ENCODE measurements at places on chromosomes 12 and 14. TPM values are rescaled to one million over a fixed set of nuclear protein-coding genes. Genes with fewer than 3 reads are reported as not detected.

Gene ALDH1L2
- 1.5 TPM for total RNA-seq

Gene RNASE7
- total RNA-seq, result 0.86 TPM

- DNase-seq, result no peak
Measured at GRCh38 chr14:102541771-102542170, 32.2 kb upstream of the ANKRD9 start.

GRCh38 chr14:72758420-72758819 lies 135.5 kb downstream of the DPF3 start:
- DNase-seq, result no peak

GRCh38 chr14:24172261-24172860 lies 481 bp downstream of the REC8 start:
- no peak for DNase-seq

Gene SLC38A1
- total RNA-seq, result 105 TPM

- no peak for DNase-seq
Measured at GRCh38 chr12:68686262-68686594, 550 bp upstream of the NUP107 start.

Gene INHBC
- not detected for total RNA-seq

DNA sequence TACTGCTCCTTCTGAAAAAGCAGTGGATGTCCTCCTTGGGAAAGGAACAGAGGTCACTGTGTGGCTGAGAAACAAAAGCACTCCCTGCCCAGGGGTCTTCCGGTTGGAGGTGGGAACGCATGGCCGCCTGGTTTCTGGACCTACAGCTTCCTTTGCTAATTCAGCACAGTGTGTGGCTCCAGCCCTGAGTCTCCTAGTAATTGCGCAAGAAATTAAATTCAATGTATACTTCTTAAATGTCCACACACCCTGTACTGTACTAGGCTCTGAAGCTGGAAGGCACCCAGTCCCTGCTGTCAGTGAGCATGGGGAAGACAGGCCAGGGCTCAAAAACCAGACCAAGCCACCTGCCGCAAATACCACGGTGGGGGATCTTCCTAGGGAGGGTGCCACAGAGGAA lies 13.4 kb downstream of the SLC24A4 start:
- DNase-seq, result no peak

Gene KRT78
- total RNA-seq, result not detected

GRCh38 chr12:29521951-29522350 lies 24.5 kb upstream of the OVCH1 start:
- DNase-seq, result no peak

DNA sequence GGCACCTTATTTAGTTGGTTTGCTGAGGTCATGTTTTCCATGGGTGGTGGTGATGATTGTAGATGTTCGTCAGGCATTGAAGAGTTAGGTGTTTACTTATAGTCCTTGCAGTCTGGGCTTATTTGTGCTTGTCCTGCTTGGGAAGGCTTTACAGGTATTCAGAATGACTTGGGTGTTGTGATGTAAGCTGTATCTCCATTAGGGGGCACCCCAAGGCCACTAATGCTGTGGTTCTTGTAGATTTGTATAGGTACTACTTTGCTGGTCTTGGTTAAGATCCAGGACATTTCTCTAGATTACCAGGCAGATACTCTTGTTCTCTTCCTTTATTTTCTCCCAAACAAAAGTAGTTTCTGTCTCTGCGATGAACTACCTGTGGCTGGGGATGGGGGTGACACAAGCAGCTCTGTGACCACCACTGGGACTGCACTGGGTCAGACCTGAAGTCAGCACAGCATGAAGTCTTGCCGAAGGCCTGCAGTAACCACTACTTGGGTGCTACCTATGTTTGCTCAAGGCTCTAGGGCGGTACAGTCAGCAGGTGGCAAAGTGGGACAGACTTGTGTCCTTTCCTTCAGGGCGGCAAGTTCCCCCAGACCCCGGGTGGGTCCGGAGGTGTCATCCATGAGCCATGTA lies 35.8 kb upstream of the FBXO33 start:
- DNase-seq, result peak; percentile 15

DNA sequence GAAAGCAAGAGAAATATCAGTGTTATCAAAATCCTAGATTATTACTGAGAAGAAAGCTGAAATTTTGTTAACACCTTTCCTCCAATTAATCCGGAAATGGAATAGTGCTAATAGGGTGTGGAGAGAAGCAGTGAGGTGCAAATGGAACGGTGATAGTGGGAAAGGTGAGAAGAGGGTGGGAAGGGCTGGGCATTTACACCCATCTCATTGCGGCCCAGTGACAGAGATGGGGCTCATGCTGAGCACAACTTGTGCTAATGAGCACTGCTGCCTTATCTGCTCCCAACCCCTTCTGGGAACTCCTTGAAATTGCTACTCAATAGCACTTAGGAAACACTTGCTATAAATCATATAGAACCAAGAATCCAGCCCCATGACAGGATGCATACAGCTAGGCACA lies 94.4 kb downstream of the PTPRR start:
- DNase-seq, result no peak

DNA sequence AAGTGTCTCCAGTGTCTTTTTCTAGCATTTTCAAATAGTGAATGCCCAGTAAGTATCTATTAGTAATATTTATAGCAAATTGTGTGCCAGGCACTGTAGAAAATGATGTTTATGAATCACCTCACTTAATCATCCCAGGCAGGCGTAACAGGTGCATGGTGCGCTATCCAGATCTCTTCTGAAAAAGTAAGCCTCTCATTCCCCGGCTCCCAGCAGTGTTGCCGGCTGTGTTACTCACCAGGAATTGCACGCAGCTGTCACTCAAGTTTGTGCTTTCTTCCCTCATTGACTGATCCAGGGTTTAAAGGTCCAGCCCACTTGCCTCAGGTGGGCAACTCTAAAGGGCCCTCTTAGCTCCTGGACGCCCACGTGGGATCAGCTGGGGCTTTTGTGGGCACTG lies 173.8 kb upstream of the RASSF8 start:
- no peak for DNase-seq

Gene TAS2R7
- not detected for total RNA-seq

DNA sequence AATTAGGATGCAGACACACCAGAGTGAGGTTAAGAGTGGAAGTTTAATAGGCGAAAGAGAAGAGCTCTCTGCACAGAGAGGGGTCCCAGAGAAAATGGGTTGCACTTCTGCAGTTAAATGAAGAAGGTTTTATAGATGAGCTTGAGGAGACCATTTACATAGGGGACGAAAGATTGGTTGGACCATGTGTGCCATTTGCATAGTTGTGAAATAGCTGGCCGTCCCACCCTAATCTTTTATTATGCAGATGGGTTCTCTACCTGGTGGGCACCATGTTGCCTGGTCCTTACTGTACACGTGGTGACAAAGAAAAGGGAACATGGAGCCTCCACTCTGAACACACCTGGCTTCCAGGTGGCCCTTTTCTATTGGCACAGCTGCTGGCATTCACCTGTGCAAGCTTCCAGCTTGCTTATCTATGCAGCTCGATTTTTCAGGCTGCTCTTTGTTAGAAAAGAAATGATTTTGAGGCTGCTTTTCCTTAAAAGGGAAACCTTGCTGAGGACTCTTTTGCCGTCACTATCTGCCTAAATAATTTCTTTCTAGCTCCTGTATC lies 67.1 kb upstream of the SRSF5 start:
- DNase-seq, result no peak

DNA sequence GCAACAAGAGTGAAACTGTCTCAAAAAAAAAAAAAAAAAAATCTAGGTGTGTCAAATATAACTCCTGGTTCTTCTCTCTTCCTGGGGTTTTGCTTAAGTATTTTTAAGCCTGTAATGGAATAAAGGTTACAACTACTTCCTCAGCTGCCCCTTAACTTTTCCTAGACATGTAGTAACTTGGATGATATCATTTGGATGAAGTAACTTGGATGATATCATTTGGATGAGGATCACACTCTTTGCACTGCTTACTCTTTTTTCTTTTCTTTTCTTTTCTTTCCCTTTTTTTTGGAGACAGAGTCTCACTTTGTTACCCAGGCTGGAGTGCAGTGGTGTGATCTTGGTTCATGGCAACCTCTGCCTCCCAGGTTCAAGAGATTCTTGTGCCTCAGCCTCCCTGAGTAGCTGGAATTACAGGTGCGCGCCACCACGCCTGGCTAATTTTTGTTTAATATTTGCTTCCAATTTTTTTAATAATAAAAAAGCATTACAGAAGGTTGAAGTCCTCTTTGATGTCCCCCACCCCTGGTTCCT lies 775 bp upstream of the FAM186A start:
- no peak for DNase-seq

- DNase-seq, result no peak
Measured at GRCh38 chr12:87720967-87721366, 308.2 kb downstream of the C12orf50 start.

DNA sequence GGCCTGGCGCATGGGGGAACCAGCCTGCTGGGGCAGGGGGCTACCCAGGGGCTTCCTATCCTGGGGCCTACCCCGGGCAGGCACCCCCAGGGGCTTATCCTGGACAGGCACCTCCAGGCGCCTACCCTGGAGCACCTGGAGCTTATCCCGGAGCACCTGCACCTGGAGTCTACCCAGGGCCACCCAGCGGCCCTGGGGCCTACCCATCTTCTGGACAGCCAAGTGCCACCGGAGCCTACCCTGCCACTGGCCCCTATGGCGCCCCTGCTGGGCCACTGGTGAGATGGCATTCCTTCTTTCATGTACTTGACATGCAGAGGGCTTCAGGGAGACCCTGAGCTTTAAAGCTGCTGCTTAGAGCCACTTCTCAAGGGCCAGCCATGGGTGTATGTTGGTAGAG lies 9.0 kb downstream of the LGALS3 start:
- no peak for DNase-seq

DNA sequence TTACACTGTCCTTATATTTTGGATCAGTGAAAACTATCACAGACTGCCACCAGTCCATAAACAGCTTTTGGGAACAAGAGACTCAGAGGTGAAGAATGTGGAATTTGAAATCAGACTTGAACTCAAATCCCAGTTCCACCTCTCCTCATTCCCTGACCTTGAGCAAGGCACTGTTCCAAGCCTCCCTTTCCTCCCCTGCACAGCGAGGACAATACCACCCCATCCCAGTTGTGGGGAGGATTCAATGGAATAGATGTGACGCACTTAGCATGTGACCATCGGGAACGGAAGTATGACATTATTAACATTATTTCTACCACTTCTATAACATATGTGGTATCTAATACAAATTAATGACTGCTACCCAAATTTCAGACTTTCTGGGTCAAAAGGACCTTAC lies 63.5 kb downstream of the DPF3 start:
- no peak for DNase-seq

- DNase-seq, result no peak
Measured at GRCh38 chr12:45553204-45553603, 176.3 kb upstream of the ARID2 start.

DNA sequence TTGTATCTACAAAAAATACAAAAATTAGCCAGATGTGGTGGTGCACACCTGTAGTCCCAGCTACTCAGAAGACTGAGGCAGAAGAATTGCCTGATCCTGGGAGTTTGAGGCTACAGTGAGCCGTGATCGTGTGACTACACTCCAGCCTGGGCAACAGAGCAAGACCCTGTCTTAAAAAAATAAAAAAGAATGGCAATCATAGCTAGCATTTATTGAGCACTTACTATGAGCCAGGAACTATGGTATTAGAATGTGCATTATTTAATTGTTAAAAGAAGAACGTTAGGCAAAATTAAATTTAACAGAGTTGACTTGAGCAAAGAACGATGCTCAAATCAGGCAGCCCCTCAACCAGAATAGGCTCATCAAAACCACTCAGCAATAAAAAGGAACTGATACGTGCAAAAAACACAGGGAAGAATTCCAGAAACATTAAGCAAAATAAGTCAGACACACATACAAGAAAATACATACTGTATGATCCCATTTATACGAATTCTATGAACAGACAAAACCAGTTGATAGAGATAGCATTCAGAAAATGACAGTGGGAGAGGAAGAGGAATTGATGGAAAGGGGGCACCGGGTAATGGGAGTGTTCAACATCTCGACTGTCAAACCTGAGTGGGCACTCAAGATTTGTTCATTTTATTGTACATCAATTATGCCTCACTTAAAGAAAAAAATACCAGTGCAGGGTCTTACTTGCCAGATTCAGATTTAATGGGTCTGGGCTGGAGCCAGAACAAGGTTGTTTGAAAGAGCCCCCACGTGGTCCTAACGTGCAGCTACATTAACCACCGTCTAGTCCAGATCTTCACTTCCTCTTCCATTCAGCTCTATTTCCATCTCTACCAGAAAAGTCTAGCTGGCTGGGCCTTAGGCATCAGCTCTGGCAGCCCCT lies 8.0 kb downstream of the SCNN1A start:
- no peak for DNase-seq

Gene IAPP
- total RNA-seq, result not detected

GRCh38 chr12:109722022-109722720 lies 8.5 kb downstream of the FAM222A start:
- no peak for DNase-seq

Gene DPPA3
- not detected for total RNA-seq

Gene IL31
- not detected for total RNA-seq

- DNase-seq, result no peak
Measured at GRCh38 chr12:56118688-56119357, 757 bp downstream of the ZC3H10 start.

DNA sequence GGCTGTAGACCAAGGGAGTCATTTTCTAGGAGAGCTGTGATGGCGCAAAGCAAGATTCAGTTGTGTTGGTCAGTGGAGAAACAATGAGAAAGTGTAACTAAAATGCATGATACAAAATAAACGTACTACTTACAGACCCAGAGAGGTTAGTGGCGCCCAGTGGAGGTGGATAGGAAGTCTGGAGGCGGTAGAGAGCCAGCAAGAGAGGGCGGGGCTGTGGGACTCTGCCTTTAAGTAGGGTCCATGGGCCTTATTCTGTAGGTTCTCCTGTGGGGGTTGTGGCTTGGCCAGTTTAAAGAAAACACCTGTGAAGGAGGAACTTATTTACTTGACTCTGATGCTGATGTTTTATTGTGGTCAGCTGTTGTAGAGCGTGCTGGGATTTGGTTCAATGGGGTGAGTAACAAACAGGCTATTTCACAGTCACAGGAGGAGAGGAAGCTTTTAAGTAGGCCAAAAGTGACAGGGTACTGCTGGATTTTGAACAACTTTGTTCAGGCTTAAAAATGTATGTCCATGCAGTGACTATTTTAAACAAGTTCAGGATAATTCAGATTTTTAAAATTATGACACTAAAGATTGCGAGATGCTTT lies 1097.7 kb downstream of the TMTC2 start:
- DNase-seq, result no peak

DNA sequence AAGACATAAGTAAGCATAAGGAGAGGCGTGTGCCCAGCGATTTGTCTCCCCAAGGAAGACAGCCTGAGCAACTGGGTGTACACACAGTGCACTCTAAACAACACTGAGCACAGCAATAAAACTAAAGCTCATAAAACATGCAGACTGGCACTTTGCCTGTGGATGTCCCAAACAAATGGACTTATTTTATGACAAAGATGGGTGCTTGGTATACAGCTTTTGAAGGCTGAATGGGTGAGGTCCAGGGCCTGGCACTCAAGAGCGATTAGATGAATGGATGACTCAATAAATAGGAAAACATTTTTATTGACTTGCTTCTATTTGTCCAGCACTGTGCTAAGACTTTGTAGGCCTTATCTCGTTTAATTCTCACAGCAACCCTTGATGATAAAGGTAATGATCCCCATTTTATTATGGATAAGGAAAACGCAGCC lies 28.5 kb downstream of the LGMN start:
- no peak for DNase-seq

Gene IQSEC3
- total RNA-seq, result 0.22 TPM

Gene KRT6C
- total RNA-seq, result not detected

GRCh38 chr14:71582705-71583104 lies 349.5 kb upstream of the RGS6 start:
- no peak for DNase-seq

GRCh38 chr14:59175404-59175803 lies 13.1 kb upstream of the DAAM1 start:
- no peak for DNase-seq
